ENCODE measurements at places on chromosomes 5 and 9.

DNA sequence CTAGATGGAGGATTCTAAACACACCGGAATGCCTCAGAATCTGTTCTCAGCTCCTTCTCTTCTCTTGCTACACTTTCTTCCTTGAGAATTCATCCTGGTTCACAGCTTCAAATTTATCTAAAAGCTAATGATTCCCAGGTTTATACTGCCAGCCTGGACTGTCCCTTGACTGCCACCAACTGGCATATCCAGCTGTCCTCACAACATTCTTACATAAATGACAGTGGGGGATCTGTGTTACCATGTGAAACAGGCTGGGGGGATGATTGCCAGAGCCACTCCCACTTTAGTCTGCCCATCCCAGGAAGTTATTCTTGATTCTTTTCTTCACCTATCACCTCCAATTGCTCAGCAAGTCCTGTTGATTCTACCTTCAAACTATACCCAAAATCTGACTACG lies 27.2 kb upstream of the ZFR start:
- DNase-seq = no peak

- DNase-seq = no peak
Observed at GRCh38 chr5:126235628-126236027, 187.6 kb upstream of the GRAMD2B start.

- no peak for DNase-seq
Observed at GRCh38 chr5:77356740-77357139, 135.4 kb downstream of the WDR41 start.

DNA sequence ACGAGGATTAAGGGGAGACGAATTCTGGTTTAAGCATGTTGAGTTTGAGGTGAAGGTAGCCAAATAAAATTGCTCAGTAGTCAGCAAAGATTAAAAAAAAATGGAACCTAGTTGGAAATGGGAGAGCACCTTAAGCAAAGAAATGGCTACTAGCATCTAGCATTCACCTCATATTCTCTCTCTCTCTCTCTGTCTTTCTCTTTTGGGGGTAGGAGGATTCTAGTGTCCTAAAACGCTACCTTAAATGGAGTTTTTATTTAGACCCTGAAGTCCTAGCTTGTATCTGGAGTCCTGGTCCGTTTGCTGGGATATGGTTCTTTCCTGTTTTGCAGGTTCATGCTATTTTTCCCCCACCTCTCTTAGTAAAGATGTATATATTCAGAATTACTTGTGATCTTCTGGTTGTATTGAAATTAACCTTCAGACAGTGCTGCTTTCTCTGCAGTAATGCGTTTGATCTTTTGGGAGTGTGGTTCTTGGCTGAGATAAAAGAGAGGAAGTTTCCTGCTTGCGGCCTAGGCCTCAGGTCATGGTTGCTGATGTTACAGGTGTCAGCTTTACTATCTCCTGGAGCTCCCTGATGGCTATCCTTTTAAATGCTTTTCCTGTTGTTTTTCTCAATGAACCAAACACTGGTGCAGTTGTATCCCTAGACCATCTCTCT lies 8.0 kb downstream of the TGFBR1 start:
- DNase-seq = no peak

DNA sequence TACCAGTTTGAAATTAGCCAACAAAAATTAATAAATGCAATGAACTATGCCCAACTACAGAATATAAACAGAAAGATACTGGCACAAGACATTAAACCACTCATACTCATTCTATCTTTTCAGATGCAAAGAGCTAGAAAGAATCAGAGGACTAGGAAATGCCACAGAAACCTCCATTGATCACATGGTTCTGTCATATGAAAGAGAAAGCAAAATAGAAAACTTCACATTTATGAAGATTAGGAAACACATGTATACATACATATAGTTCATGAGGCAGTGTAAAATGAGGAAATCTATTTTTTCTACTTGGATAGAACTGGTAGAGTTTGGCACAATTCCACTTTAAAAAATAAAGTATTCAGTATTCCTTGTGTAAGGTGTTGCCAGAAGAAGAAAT lies 275.1 kb upstream of the PTGER4 start:
- DNase-seq = no peak

DNA sequence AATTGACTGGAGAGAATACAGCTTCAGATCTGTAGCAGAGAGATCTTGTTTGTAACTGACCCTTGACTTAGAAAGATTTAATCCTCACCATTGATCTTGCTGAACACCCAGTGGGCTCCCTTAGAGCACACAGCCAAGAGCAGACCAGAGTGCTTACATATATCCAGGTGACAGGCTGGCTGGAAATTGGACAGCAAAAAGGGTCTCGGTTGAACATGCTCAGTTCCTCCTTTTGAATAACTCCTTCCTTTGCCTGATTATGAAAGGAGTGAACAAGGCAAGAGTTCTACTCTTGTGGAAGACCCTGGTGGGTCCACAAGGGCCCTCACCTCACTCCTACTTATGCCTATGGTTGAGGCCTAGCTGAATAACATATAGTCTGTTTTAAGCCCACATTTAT lies 134.2 kb upstream of the LHFPL2 start:
- DNase-seq = no peak

GRCh38 chr9:38361473-38361850 lies 31.0 kb upstream of the ALDH1B1 start:
- no peak for DNase-seq

- no peak for DNase-seq
Observed at GRCh38 chr9:94822273-94822672, 95.8 kb downstream of the AOPEP start.

GRCh38 chr5:33474931-33475499 lies 34.2 kb downstream of the TARS1 start:
- DNase-seq = no peak

DNA sequence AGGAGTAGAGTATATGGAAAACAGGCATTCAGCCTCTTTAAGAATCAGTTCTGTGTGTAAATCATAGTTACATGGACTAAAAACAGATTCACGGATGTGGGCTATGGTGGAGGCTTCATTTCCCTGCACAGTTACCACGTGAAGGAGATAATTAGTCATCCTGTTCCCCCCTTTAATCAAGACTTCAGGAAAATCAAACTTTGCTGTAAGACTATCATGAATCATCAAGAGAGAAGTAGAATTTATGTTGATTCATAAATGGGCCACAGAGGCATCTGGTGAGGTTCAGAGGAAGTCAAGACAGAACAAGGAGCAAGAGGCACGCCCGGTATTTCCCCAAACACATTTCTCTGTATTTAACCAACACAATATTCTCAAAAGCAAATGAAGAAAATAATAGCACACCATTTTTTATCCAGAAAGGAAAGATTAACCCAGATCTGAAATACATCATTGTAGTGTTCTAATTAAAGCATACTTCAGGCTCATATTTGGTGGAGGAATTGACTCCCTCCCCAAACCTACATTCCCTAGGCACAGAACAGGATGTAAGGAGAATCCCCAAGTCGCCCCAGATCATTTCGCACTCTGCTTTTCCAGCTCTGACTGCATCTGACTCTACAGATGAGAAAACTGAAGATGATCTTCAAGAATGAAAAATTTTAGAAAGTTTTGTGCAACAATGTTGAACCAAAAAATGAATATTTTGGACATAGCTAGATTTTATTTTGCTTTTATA lies 175.8 kb upstream of the GAS1 start:
- DNase-seq = no peak

DNA sequence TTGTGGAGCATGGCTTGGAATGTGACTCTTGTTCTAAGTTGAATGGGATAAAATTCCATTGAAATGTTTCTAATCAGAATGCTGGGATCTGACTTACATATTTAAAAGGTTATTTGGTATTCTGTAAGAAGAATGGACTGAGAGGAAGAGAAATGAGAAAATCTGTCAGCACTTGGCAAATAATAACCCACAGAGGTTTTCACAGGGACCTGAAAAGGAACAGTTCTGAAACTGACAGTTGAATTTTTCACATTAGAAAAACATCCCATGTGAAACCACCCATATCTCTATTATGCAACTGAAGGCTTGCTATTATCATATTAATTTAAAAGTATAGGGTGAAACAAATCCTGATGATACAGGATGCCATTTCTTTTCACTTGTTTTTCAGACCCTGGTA lies 302.7 kb downstream of the EPB41L4A start:
- no peak for DNase-seq

GRCh38 chr9:130996205-130996604 lies 12.8 kb upstream of the LAMC3 start:
- no peak for DNase-seq

DNA sequence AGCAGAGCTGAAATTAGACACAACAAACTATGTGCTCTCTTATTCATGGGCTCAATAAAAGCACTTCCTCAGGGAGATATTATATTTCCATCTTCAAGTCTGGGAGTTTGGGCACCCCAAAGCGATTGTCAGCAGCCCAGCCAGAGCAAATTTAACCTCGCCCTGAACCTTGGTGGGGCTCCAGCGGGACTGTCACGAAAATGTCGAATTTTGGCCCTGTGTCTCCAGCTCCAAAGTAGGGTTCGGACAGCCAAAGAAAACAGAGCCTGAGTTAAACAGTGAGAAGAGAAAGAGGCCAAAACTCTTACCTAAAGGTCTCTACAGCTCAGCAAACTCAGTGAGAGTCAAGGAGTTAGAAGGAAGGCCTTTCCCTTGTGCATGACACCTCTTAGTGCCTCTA lies 432.9 kb downstream of the SPATA31D1 start:
- DNase-seq = no peak

GRCh38 chr5:113181409-113181808 lies 204.8 kb downstream of the DCP2 start:
- DNase-seq = no peak

DNA sequence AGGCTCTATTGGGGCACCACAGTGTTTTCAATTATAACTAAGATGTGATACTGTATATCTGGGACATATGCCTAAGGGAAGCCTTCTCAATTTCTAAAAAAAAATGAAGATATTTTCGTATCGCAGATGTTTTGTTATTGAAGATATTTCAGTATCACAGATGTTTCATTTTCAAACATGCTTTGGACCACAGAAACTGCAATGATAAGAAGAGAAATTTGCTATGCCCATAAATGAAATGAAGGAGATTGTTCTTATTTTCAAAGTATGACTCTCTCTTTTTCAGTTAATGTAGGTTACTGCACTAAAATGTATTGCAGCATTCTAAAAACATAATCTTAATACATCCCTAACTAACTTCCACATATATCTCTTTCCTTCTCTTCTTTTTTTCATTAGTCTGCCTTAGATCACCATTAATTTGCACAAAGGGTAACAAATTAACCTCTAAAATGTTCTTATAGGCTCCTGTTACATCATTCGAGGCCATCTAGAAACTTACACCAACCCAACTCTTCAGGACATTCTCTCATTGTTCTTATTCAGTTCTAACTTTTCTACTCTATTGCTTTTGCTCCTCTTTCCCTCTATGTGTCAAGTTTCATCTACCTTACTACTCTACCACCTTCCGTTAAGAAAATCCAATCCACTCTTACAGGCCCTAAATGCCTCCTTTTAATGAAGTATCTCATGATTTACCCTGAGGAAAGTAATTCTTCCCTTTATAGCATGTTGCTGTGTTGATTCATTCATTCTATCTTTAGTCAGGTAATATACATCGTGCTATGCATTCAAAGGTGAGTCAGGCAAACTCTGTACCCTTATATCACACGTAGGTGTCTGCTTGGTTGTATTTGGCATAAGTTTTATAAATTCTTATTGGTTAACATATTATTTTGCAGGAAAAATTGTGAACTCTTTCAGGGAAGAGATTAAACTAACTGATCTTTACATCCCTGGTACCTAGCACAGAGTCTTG lies 70.5 kb downstream of the ST8SIA4 start:
- no peak for DNase-seq

DNA sequence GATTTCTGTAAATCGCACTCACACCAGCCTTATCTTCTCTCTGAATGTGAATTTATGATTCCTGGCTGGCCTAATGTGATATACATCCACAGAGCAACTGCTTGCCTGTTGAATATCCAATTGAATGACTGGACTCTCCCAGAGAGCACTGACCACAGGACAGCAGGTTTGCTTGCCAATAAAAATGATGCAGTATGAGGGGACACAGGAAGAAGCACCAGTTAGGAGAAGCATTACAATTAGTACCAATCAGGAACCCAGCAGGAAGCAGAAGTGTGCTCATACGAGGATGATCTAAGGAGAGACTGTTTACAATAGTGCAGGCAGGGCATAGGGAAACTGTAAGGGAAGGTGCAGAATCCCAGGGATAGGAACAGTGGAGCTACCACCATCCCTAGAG lies 127.2 kb upstream of the ZNF366 start:
- DNase-seq = no peak

DNA sequence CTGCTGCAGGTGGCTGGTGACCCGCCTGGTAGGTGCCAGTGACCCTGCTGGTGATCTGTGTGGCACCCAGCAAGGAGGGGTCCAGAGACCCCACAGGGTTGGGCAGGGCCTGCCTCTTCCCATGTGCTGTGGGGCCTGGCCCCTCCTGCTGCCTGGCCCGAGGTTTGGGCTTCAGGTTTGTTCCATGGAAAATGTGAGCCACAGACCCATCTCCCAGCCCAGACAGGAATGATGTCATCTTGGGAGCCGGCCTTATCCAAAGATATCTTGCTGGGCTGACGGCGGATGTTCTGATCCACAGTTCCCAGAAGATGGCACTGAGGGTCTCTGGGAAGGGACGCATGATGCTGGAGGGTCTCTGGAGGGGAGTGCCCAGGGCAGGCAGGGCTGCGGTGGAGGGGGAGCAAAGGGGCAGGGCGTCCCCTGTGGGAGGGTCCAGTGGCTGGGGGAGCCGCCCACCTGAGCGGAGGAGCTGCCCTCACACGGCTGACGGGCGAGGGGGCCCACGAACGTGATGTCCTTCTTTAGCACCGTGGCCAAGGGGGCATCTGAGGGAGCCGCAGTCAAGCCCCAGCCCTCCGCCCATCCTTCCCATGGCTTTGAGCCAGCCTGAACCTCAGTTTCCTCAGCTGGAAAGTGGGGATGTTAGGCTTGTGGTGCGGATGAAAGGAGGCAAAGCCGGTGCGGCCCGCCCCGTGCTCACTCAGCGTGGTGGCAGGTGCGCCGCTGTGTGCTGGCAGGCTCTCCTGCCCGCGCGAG lies 68.1 kb downstream of the COL5A1 start:
- no peak for DNase-seq

- DNase-seq = no peak
Observed at GRCh38 chr9:116628716-116629115, 58.4 kb upstream of the TRIM32 start.

- no peak for DNase-seq
Observed at GRCh38 chr9:30482499-30482898, 1901.9 kb upstream of the ACO1 start.

- no peak for DNase-seq
Observed at GRCh38 chr9:37338218-37338617, 84.3 kb upstream of the GRHPR start.

- DNase-seq = no peak
Observed at GRCh38 chr5:56413546-56413945, 180.4 kb upstream of the ANKRD55 start.

DNA sequence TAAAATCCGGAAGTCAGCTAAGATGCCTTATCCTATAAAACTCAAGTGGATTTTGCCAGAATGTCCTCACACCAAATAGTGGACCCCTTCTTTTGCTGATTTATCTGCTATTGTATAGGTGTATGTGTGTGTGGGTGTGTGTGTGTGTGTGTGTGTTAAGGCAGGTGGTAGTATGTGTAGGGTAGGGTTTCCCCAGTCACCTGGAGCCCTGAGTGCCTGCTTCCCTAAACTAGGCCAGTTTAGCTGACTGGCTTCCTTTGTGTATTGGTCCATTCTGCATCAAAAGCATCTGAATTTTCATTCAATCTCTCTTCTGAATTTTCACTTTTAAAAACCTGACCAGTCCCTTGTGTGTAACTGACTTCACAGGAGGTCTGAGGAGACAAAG lies 42.2 kb upstream of the LCP2 start:
- DNase-seq = no peak
